Stomach (tissue), 19 donors: ENCODE measurements at places on chromosomes 6 and 20. TPM values are rescaled to one million over a fixed set of nuclear protein-coding genes. Genes with fewer than 3 reads are reported as not detected.

DNA sequence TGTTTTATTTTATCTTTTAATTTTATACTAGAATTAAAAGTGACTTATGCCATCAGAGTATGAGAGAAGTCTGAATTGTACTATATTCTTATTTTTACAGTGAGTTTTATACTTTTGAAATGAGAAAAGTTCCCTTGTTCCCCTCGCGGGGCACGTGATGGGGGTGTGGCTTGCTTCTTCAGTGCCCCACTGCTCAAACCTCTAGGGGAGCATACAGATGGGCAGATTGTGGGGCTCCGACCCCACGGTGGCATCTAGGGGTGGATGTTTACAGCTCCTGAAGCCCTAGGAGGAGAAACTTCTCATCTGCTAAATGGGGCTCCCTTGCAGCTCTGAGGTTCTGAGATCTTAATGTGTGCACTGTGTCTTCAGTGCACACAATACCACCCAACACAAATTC, 11.9 kb upstream of the MAS1L start:
- DNase-seq, result no peak
- no peak overlapping the region for H3K4me3 ChIP-seq
- H3K4me1 ChIP-seq, result no peaks in the 10 kb centered on the region
- H3K36me3 ChIP-seq, result no peaks in the 10 kb centered on the region
- peaks cover 3% of the 10 kb centered on the region for H3K27me3 ChIP-seq

DNA sequence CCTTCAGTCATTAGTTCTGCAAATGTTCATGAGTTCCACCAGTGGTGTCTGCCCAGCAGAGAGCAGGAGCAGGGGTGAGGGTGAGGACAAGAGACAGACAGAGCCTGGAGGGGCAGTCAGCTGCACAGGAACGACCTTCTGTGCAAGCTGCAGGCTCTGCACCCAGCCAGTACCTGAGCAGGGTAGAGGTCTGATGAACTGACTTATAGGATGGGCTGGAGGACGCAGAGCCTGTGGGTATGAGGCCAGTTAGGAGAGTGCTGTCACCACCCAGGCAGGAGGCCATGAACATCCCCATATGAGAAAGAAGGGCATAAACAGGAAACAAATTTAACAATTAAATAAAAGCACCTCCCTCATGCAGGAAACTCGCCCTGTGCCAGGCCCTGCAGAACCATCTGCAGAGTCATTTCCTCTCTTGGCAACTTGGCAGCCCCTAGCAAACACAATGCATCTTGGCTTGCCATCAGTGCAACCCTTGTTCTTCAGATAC, 17.9 kb downstream of the C6orf15 start:
- H3K27me3 ChIP-seq, result no peaks in the 10 kb centered on the region
- peak; percentile 42 for DNase-seq
- peaks cover 8% of the 10 kb centered on the region for H3K4me1 ChIP-seq
- no peak overlapping the region for H3K4me3 ChIP-seq

RIN2 gene
- total RNA-seq, result 34.5 TPM

VIP gene
- total RNA-seq, result 21.1 TPM

RCAN2 gene
- total RNA-seq, result 69.2 TPM

GRCh38 chr6:3211681-3212080, 15.8 kb downstream of the TUBB2B start:
- peaks cover 5% of the 10 kb centered on the region for H3K27me3 ChIP-seq
- no peak overlapping the region for H3K4me3 ChIP-seq
- no peak overlapping the region for H3K27ac ChIP-seq
- DNase-seq, result no peak

- H3K4me3 ChIP-seq, result no peak overlapping the region
- H3K27ac ChIP-seq, result no peak overlapping the region
These were observed 69.9 kb downstream of the ATXN1 start for GRCh38 chr6:16691324-16691723.

NOX3 gene
- total RNA-seq, result not detected

DNA sequence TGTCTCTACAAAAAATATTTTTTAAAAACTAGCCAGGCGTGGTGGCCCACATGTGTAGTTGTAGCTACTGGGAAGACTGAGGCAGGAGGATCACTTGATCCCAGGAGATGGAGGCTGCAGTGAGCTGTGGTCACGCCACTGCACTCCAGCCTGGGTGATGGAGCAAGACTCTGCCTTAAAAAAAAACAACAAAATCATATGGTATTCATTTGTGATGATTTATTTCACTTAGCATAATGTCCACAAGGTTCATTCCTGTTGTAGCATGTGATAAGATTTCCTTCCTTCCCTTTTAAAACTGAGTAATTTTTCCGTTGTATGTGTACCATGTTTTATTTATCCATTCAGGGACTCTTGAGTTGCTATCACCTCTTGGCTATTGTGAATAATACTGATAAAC, 26.2 kb downstream of the TMEM170B start:
- DNase-seq, result no peak
- H3K36me3 ChIP-seq, result peaks cover 13% of the 10 kb centered on the region
- no peak overlapping the region for H3K4me3 ChIP-seq
- H3K4me1 ChIP-seq, result no peaks in the 10 kb centered on the region
- H3K27ac ChIP-seq, result no peak overlapping the region
- no peaks in the 10 kb centered on the region for H3K27me3 ChIP-seq

- H3K36me3 ChIP-seq, result no peaks in the 10 kb centered on the region
- H3K4me1 ChIP-seq, result peaks cover 29% of the 10 kb centered on the region
- DNase-seq, result no peak
- H3K27me3 ChIP-seq, result no peaks in the 10 kb centered on the region
These were observed 388.2 kb upstream of the CITED2 start for GRCh38 chr6:139762587-139763031.

HCRTR2 gene
- total RNA-seq, result not detected

DNA sequence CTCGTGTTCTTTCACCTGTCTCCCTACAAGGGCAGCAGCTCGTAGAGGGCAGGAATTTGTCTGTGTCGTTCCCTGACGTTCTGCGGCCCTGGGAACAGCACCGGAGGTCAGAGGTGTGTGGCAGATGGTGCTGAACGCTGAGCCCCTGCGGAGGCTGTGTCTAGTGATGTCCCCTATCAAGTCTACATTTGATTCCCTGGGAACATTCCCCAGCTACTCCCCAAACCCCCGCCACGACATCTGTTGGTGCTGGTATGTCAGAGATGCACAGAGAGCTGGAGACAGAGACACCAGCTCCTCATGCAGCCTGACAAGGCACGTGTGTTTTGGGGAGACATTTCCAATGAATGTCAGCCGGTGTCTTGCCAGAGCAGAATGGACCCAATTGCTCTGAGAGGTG, 7.7 kb downstream of the PMEPA1 start:
- H3K4me3 ChIP-seq, result no peak overlapping the region
- no peak overlapping the region for H3K27ac ChIP-seq
- H3K4me1 ChIP-seq, result peaks cover 26% of the 10 kb centered on the region
- no peaks in the 10 kb centered on the region for H3K36me3 ChIP-seq

DNA sequence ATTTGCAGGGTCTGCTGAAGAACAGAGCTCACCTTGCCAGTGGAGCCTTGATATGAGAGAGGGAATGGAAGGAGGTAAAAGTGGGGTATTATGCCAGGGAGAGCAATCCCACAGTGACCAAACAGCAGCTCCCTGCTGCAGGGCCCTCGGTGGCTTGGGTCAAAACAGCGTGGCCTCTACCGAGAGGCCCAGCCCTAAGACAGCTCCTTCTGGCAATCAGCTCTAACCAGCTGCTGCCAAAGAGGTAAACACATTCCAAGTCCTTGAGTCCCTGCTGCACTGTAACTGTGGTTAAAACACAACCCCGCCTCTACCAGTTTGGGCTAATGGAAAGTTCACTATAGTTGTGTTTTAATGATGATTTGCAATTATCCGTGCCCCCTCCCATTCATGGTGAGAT, 1.4 kb upstream of the DAAM2 start:
- peaks cover 12% of the 10 kb centered on the region for H3K27me3 ChIP-seq
- peaks cover 43% of the 10 kb centered on the region for H3K4me1 ChIP-seq
- no peaks in the 10 kb centered on the region for H3K36me3 ChIP-seq
- H3K27ac ChIP-seq, result no peak overlapping the region
- no peak overlapping the region for H3K4me3 ChIP-seq

DNA sequence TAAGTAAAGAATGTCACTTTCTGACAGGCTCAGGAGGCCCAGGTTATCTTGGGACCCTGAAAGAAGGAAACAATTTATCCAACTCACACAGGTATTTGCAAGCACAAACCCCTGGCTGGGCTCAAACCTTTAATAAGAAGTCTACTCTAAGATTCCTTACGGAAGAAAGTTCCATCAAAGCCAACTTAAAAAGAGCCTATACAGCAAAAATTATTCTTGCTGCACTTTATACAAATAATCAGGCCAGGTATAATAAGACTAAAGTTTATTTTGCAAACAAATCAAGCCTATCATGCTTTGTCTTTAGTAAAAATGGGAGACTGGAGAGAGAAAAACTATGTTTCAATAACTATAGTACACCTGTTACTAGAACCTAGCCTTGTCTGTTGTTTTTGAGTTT, 102.1 kb downstream of the DTNBP1 start:
- no peak overlapping the region for H3K4me3 ChIP-seq
- peaks cover 27% of the 10 kb centered on the region for H3K4me1 ChIP-seq
- no peaks in the 10 kb centered on the region for H3K36me3 ChIP-seq
- no peak for DNase-seq
- H3K27me3 ChIP-seq, result no peaks in the 10 kb centered on the region

DNA sequence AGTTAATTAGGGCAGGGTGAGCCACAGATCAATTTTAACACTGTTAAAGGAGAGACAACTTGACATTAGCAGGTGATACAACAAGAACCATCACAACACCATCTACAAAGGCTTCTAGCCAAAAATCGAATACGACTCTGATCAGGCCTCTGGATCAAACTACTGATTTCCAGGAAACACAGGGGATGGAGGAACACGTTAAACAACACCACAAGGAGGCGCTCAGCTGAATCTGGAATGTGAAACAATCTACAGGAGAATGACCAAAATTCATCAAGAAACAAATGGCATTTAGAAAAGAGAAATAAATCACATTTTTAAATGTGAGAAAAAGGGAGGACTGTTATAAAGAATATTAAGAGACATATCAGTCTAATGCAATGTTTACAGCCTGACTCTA, 13.5 kb upstream of the MAFB start:
- no peak for DNase-seq
- H3K27me3 ChIP-seq, result no peaks in the 10 kb centered on the region
- H3K4me1 ChIP-seq, result no peaks in the 10 kb centered on the region
- H3K36me3 ChIP-seq, result no peaks in the 10 kb centered on the region
- no peak overlapping the region for H3K27ac ChIP-seq
- no peak overlapping the region for H3K4me3 ChIP-seq

MAS1 gene
- not detected for total RNA-seq
